ENCODE measurements at places on chromosomes 12 and 14.

DNA sequence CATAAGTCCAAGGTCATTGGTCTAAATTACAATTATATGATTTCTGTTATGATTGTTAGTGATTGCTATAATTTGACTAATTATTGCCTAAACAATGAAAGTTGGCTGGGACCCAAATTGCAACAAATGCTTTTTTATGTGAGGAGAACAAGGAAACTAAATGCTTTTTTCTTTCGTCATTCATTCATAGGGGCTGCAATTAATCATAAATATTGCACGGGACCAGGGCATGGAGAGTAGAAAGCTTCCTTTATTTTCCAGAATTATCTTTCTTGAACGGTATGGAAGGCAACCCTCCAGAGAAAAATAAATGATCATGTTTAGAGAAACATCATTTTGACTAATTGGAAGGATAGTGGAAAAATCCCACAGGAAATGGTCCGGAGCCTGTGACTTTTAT lies 32.6 kb upstream of the ARHGAP5 start:
- no peak for DNase-seq

DNA sequence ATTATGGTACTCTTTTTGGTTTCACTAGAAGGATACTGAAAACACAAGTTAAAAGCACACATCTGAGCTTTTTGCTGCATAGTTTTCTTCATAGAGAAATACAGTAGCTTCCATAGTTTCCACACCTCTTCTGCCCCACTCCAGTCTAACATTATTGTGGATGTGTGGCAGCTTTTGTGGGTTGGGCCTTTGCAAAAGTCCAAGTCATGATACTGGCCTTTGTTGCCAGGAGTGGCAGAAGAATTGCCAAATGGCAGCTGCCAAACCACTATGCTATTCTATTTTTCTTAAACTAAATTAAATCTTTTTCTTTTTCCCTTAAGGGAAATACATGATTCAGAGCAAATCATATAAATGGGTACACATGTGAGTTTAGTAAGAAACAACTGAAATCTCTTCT lies 114.8 kb downstream of the PLEKHA5 start:
- DNase-seq: no peak

DNA sequence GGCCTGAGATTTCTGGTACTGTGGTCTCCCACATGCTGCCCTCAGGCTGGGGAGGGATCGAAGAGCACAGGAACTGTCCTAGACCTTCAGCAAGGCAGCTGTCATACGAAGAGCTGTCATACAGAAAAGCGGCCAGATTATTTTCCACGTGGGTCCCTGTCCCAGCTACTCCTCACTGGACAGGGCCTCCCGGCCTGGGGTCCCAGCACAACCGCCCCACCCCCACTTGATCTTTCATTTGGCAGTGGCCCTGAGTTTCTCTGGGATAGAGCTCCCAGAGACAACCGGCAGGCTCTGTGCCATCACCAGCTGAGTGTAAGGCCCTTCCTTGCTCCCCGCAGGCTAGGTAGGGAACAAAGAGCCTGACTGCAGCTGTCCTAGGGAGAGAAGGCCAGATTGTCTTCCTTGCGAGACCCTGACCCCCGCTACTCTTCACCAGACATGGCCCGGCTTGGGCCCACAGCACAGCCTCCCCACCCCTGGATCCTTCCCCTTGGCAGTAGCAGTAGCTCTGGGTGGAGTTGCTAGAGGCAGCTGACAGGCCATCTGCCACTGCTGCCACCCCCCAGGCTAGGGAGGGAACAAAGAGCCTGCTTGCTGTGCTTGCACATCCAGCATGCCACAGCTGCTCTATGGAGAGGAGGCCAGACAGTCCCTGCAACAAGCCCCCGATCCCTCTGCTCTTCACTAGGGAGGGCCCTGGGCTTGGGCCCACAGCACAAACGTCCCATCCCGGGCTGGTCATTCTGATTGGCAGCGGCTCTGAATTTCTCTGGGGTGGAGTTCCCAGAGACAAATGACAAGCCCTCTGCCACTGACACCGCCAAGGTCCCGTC lies 3.1 kb upstream of the OR4N2 start:
- no peak for DNase-seq

DNA sequence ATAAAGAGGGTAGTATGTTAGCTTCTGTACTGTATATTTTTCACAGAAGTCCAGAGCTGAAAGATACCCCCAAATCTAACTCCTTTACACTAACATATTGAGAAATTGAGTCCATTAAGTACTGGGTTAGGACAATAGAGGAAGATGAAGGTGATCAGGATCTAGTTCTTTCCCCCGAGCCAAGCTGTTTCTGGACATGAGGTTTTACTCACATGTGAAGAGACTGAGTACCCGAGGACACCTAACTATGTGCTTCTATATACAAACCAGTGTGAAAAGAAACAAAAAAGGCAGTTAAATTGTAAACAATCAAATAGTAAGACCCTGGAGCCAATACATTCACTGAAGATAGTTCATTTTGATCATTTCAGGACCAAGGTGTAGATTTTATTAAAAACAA lies 3.8 kb upstream of the TRHDE start:
- DNase-seq: no peak

DNA sequence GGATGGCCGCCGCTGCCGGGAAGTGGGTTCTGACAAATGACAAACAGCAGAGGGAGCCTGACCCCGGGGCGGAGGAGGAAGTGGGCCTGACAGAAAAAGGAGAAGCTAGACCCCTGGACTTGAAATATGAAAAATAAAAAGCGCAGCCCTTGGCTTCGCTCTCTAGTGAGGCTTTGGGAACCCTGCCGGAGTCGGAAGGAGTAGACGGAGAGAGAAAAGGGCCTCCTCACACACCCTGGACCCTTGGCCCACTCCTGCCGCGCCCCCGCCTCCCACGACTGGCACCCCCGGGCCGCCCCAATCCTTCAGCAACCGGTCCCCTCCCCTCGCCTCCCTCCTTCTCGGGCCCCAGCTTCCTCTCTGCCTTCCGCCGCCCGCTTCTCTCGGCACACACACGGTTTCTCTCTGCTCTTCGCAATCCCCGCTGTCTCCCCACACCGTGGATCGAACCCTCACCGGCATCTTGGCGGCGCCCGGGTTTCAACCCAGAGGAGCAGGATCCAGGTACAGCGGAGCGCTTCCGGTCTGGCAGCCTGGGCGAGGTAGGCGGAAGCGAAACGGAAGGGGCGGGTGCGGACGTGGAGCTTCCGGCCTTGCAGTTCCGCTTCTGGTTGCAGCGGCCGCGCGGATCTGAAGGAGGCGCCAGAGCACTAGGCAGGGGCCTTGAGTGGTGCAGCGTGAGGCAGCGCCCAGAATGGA lies at the start of gene ARPC3:
ARPC3 (minus strand) TSS at position 539 of the 699 bp plus-strand sequence; CDS start at position 462, 77 bp downstream.
- peak; percentile 94 for DNase-seq

GRCh38 chr14:73091044-73091443 lies 32.7 kb downstream of the RBM25 start:
- no peak for DNase-seq

Data from GDM1 (cell line).